ENCODE measurements at places on chromosomes 2 and 18. TPM values are rescaled to one million over a fixed set of nuclear protein-coding genes. Genes with fewer than 3 reads are reported as not detected.

DNA sequence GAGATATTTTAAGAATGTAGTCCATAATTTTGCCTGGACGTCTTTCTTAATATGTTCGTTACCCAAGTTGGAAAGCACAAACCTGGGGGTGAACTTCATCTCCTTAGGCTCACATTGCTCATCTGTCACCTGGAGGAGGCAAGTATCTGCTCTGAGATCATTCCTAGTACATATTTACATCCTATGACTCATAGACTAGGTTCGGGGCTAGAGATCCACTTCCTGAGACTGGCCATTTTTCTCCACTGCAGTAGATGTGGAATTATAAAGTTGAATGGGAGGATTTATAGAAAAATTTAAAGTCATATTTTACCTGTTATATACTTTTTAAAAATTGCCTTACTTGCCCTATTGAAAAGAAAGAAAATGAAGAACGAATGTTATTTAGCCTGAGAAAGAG lies 77.5 kb upstream of the PROKR1 start:
- no peaks in the 10 kb centered on the region for H3K27me3 ChIP-seq
- H3K4me3 ChIP-seq = no peak overlapping the region
- no peak overlapping the region for H3K27ac ChIP-seq
- no peak for DNase-seq
- no peaks in the 10 kb centered on the region for H3K36me3 ChIP-seq

The TSHZ1 gene
- total RNA-seq = 16.6 TPM

DNA sequence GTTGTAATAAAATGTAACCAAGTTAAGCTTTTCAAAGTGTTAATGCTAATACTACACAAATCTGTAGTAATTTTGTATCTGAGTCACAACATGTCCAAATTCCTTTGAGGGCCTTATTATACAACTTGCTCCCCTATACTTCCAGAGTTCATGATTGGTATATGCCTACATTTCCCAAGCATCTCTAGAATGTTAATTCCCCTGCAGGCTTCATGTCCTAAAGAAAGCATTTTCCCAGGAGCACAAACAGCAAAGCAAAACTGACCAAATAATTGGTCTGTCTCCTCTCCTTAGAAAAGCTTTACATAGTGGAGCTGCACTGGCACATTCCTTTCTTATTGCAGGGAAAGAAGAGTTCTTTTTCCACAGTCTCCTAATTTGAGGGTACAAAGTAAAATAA lies 3.7 kb downstream of the ALS2 start:
- DNase-seq = no peak
- no peaks in the 10 kb centered on the region for H3K27me3 ChIP-seq
- H3K4me3 ChIP-seq = no peak overlapping the region
- H3K27ac ChIP-seq = no peak overlapping the region

The LYG1 gene
- total RNA-seq = 0.96 TPM

GRCh38 chr2:181309586-181309985 lies 147.6 kb upstream of the ITGA4 start:
- H3K27me3 ChIP-seq = no peaks in the 10 kb centered on the region
- H3K4me3 ChIP-seq = no peak overlapping the region
- no peaks in the 10 kb centered on the region for H3K36me3 ChIP-seq
- H3K4me1 ChIP-seq = no peaks in the 10 kb centered on the region
- no peak for DNase-seq

The ASPRV1 gene
- 0.82 TPM for total RNA-seq

GRCh38 chr2:162174746-162175145 lies 22.7 kb upstream of the GCG start:
- no peak overlapping the region for H3K4me3 ChIP-seq
- H3K36me3 ChIP-seq = no peaks in the 10 kb centered on the region
- no peak overlapping the region for H3K27ac ChIP-seq

DNA sequence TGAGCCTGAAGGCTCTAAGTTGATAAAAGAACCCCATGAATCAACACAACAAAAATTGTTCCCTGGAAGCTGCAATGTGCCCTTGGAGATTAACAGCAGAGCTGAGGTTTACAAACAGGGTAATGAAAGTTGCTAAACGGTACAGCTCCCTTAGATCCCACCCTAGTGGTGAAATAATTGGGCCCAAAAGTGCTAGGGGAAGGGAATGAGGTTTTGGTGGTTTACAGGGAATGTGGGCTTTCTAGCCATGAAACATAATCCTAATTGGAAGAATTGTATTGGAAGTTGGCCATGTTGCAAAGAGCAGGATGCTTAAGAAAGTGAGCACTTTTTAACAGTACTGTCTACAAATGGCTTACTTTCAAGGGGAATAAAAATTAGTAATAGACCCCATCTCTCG lies 180.2 kb upstream of the SMIM21 start:
- no peaks in the 10 kb centered on the region for H3K36me3 ChIP-seq
- no peaks in the 10 kb centered on the region for H3K27me3 ChIP-seq
- no peaks in the 10 kb centered on the region for H3K4me1 ChIP-seq

The CDK5R2 gene
- total RNA-seq = 0.30 TPM

GRCh38 chr2:121124330-121124729 lies 160.7 kb downstream of the TFCP2L1 start:
- no peak for DNase-seq
- H3K4me3 ChIP-seq = no peak overlapping the region
- H3K36me3 ChIP-seq = no peaks in the 10 kb centered on the region
- no peak overlapping the region for H3K27ac ChIP-seq
- no peaks in the 10 kb centered on the region for H3K4me1 ChIP-seq

- H3K27me3 ChIP-seq = peaks cover 5% of the 10 kb centered on the region
- H3K27ac ChIP-seq = no peak overlapping the region
- peak overlapping the region; percentile 51 for H3K4me3 ChIP-seq
- no peaks in the 10 kb centered on the region for H3K36me3 ChIP-seq
Observed at GRCh38 chr2:26179446-26179913, 6.6 kb downstream of the GAREM2 start.

The CTNNA2 gene
- total RNA-seq = 0.17 TPM

- H3K4me3 ChIP-seq = no peak overlapping the region
- no peaks in the 10 kb centered on the region for H3K27me3 ChIP-seq
- no peaks in the 10 kb centered on the region for H3K4me1 ChIP-seq
- DNase-seq = no peak
- no peak overlapping the region for H3K27ac ChIP-seq
Observed at GRCh38 chr2:101089419-101089818, 61.8 kb downstream of the TBC1D8 start.

DNA sequence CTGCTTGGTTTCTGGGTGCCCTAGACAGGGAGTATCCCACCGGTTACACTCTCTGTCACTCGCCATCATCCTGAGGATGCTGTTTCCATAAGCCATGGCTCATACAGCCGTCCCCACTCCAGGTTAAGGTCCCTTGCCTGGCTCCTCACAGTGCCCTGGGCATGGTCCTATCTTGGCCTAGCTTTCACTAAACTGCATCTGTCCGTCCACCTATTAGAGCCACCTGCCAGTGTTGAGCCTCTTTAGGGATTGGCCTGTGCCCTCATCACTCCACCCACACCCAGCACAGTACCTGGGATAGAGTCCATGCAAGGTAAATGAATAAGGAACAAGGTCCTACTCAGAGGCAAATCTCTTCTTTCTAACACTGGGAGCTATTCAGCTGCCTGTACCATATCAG lies 320.1 kb downstream of the GBX2 start:
- no peaks in the 10 kb centered on the region for H3K27me3 ChIP-seq
- no peak for DNase-seq
- no peaks in the 10 kb centered on the region for H3K36me3 ChIP-seq
- H3K4me1 ChIP-seq = no peaks in the 10 kb centered on the region
- H3K27ac ChIP-seq = no peak overlapping the region

DNA sequence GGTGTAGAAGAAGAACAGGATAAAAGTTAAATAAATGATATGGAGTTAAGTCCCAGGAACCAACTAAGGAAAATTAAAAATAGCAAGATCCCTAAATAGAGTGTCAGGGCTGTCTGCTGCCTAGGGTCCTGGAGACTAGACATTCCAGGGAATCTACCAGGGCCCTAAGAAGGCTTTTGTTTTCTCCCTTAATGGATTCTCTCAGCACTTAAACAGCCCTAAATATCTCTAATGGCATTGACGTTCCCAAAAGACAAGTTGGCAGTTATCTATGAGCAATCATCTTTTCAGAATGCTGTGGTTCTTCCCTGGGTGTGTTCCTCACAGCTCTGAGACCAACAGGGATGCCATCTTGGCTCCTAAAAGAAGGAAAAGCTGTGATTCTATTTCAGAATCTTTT lies 616.3 kb downstream of the EPHA4 start:
- no peaks in the 10 kb centered on the region for H3K4me1 ChIP-seq
- H3K36me3 ChIP-seq = no peaks in the 10 kb centered on the region
- DNase-seq = no peak
- no peak overlapping the region for H3K4me3 ChIP-seq
- H3K27ac ChIP-seq = no peak overlapping the region

GRCh38 chr2:181684454-181685149 lies 4.3 kb upstream of the NEUROD1 start:
- H3K4me3 ChIP-seq = no peak overlapping the region
- peaks cover 63% of the 10 kb centered on the region for H3K27me3 ChIP-seq
- H3K36me3 ChIP-seq = no peaks in the 10 kb centered on the region
- no peaks in the 10 kb centered on the region for H3K4me1 ChIP-seq

The SCN7A gene
- 1.2 TPM for total RNA-seq

The DPYSL5 gene
- total RNA-seq = 0.24 TPM

GRCh38 chr2:26268213-26268612 lies 23.5 kb downstream of the HADHB start:
- H3K4me1 ChIP-seq = no peaks in the 10 kb centered on the region
- H3K27ac ChIP-seq = no peak overlapping the region
- no peak overlapping the region for H3K4me3 ChIP-seq
- DNase-seq = no peak
- no peaks in the 10 kb centered on the region for H3K36me3 ChIP-seq

GRCh38 chr2:73081181-73081671 lies 9.7 kb upstream of the SFXN5 start:
- H3K36me3 ChIP-seq = no peaks in the 10 kb centered on the region
- no peaks in the 10 kb centered on the region for H3K27me3 ChIP-seq
- DNase-seq = no peak
- H3K4me3 ChIP-seq = no peak overlapping the region

The TSPYL6 gene
- total RNA-seq = not detected

The DNAH6 gene
- 1.8 TPM for total RNA-seq

DNA sequence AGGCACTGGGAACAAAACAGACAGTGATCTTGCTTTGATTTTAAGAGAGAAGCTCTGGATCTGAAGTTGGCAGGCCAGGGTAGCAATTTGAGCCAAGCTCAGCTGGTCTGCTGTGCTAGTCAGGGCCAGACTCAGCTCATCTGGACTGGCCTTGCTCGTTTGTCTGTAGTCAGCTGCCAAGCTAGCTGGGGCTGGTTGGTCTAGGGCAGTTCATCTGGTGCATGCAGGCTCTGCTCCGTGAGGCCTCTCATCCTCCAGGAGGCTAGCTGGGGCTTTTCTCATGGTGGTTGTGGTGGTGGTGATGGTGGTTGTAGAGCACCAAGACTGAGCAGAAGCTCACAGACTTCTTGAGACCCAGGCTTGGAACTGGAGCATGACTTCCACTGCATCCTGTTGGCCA lies 10.3 kb downstream of the FBLN7 start:
- H3K4me3 ChIP-seq = no peak overlapping the region
- no peak overlapping the region for H3K27ac ChIP-seq
- H3K4me1 ChIP-seq = no peaks in the 10 kb centered on the region
- peak; percentile 3 for DNase-seq
- no peaks in the 10 kb centered on the region for H3K27me3 ChIP-seq
- H3K36me3 ChIP-seq = no peaks in the 10 kb centered on the region

DNA sequence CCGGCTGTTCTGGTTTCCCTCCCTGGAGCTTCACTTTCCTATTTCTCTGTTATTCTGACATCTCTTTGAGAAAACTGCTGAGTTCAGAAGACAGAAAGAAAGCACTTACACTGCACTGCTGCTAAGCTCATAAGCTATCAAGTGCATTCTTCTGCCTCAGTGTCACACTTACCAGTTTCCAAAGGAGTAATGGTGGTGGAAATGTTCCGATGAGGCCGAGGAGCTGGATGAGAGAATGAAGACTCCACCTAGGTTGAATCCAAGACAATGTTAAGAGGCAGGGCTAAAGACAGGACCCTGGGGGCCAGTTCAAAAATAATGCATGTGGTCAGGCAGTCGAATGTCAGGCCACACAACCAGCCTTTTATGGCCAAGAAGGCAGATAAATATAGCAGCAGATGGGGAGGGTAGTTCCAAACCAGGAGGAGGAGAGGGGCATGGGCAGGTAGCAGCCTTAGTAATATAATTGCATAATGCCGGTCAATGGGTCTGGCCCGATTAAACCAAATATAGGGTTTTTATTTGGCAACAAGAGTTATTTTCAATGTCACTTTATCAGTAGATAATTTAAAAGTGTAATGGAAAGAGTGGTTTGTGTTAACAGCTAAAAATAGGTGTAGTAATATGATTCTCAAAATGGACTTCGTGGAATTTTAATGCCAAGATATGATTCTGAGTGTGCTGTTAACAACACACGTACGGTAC lies at the start of gene MYOM1:
MYOM1 (minus strand) TSS at position 338 of the 705 bp plus-strand sequence. CDS start 4,745 bp downstream, outside the sequence.
- no peak within 1 kb of the TSS for H3K4me3 ChIP-seq
- no peaks in the 10 kb centered on the region for H3K4me1 ChIP-seq
- no peaks in the 10 kb centered on the region for H3K27me3 ChIP-seq

DNA sequence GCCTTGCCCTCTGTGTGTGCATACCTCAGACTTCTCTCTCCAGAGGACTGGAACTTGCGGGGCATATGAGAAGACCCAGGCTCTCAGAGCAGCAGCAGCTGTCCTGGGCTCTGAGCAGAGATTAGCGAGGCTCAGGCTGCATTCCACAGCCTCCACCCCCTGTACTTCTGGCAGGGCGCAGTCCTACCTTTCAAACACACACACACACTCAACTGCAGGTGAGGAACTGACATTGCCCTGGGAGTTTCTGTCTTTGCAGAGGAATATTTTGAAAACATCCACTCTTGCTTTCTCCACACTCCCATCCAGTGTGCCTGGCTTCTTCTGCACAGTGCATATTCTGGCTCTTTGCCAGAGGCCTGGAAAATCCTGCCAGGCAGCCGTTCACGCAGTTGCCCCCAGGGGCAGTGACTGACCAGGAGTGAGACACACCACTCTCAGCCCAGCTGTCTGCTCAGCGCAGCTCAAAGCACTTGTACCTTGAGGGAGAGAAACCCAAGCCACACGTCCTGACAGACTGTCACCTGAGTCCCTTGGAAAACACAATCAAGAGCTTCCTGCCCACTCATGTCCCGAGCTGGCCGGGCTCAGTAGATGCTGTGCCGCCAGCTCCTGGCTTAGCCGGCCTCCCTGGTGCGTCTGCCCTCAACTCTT lies 460.8 kb downstream of the RNF144A start:
- no peaks in the 10 kb centered on the region for H3K27me3 ChIP-seq
- DNase-seq = no peak
- H3K36me3 ChIP-seq = no peaks in the 10 kb centered on the region
- H3K4me3 ChIP-seq = no peak overlapping the region
- H3K27ac ChIP-seq = no peak overlapping the region

The NIFK gene
- total RNA-seq = 57.7 TPM

The ATF2 gene
- 32.4 TPM for total RNA-seq

GRCh38 chr2:171383134-171383533 lies 50.7 kb downstream of the METTL8 start:
- no peaks in the 10 kb centered on the region for H3K27me3 ChIP-seq
- H3K4me3 ChIP-seq = no peak overlapping the region
- DNase-seq = no peak
- no peaks in the 10 kb centered on the region for H3K36me3 ChIP-seq
- no peak overlapping the region for H3K27ac ChIP-seq
